ENCODE measurements at places on chromosomes 7 and 10. TPM values are rescaled to one million over a fixed set of nuclear protein-coding genes. Genes with fewer than 3 reads are reported as not detected.

EPC1 gene
- polyA plus RNA-seq: 22.7 TPM

DPYSL4 gene
- polyA plus RNA-seq: 1.1 TPM

SHTN1 gene
- 1.6 TPM for polyA plus RNA-seq

GIMAP6 gene
- not detected for polyA plus RNA-seq

TPK1 gene
- 4.6 TPM for polyA plus RNA-seq

DNA sequence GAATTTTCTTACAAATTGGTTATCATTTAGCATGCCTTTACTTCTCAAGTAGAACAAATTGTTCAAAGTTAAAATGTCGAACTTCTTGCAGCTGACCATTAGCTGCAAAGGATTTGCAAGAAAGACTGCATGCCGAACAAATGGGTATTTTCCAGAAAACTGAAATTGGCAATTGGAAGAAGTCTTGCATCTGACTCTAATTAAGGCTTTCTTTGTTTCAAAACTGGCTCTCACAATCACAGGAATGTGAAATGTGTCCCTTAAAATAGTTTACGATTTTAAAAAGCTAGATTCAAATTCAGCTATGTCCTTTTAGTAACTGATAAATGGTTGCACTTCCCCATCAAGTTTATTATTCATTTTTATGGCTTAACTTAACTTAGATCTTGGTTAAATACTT, 207.9 kb downstream of the ARL4A start:
- no peak for DNase-seq

DNA sequence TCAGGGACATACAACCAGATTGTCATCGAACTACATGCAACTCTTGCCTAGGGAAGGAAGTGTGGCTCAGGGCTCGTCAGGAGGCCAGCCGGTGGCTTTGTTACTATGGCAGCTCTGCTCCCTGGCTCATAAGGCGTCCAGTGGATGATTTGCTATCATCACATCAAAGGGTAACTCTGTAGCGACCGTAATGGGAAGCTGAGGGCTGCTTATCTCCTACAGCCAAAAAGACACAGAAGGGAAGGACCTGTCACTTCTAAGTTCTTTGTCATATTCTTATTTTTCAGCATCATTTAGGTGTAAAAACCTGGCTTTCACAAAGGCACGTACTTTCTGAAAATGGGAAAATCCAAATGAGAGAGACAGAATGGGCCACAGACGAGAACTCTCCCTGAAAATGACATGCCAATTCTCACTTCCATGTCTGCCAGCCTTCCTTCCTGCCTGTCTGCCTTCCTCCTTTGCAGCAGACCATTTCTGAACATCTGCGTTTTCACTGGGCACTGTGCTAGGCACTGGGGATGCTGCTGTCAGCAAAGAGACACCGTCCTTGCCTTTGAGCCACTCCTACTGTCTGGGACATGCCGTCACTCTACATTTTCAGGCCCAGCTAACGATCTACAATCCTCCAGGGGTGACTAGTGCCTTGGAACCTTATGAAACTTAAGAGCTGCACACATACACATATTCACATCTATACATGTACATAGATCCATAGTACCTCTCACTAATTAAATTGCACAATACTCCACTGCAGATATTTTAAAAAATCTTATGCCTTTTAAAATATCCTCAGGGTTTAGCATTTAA, 26.9 kb downstream of the ENKUR start:
- no peak for DNase-seq

- DNase-seq: no peak
These were observed at the start of gene HECW1 for GRCh38 chr7:43112459-43112940. HECW1 (plus strand) TSS chr7:43112647; CDS start chr7:43243906, 131,259 bp downstream.

GRCh38 chr7:5545222-5545914, 121.7 kb upstream of the TNRC18 start:
- no peak for DNase-seq

DNA sequence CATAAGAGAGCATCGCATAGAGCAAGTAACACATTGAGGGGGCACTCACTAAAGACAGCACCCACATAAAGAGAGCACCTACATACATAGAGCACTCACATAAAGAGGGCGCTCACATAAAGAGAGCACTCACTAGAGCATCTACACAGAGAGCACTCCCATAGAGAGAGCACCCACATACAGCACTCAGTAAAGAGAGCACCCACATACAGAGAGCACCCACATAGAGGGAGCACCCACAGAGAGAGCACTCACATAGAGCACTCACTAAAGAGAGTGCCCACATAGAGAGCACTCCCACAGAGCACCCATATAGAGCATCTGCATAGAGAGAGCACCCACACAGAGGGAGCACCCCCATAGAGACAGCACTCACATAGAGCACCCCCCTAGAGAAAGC, 47.8 kb downstream of the INSIG1 start:
- DNase-seq: no peak

DNA sequence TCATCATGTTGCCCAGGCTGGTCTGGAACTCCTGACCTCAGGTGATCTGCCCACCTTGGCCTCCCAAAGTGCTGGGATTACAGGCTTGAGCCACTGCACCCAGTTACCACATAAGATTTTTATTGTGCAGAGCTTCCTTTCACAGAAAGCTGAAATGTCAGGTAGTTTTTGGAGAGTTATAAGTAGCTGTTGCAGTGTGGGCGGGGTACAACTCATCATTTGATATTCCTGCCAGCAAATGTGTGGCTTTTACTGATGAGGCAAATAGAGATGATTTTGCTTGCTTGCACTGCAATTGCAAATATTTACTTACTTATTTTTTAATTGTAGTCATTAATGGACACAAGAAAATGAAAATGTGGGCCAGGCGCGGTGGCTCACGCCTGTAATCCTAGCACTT, 32.4 kb downstream of the NKX2-3 start:
- DNase-seq: no peak

GRCh38 chr7:90900628-90901356, 304.7 kb downstream of the CDK14 start:
- DNase-seq: no peak

DNA sequence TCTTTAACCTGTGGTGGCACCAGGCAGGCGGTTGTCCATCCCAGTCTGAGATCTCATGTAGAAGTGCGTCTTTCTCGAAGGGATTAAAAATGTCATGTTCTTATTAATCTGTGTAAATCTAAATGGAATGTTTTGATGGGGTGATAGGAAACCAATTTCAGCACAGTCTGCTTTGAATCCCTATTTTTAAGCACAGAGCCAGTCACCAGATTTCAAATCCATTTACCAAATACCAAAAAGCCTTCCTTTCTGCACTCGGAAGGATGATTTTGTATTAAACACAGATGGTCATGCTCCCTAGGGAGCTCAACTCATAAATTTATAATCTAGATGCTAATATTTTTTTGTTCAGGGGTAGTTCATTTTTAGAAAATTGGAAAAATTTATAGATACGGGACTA, 160.6 kb upstream of the AOAH start:
- no peak for DNase-seq

DNA sequence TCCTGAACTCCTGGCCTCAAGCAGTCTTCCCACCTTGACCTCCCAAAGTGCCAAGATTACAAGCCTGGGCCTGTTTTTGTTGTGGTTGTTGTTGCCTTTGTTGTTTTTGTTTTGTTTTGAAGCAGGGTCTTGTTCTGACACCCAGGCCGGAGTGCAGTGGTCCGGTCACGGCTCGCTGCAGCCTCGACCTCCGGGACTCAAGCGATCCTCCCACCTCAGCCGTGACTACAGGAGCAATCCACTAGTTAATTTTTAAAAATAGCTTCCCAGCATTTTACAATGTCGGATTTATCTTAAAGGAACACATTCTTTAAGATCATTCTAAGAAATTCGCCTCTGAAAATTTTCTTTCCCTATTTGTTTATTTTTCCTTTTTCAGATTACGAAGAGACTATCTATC, 27.7 kb upstream of the AP5Z1 start:
- no peak for DNase-seq

DNA sequence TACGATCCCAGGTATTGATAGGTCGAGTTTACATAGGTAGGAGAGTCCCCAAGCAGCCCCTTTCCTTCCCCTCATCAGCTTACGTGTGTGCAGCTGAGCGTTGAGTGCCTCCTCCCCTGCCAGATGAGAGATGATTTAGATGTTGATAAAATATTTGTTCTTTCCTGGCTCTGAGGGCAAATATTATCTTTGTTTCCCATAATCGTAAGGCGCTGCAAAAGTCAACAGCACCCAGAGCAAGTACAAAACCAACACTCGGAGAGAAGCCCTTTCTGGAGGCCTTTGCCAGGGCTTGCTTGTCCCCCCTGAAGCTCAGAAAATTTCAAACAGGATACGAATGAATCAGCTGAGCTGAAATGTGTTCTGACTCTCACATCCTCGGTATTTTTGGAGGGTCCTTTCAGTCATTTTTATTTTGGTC, 683.2 kb downstream of the LRMDA start:
- peak; percentile 15 for DNase-seq

DNA sequence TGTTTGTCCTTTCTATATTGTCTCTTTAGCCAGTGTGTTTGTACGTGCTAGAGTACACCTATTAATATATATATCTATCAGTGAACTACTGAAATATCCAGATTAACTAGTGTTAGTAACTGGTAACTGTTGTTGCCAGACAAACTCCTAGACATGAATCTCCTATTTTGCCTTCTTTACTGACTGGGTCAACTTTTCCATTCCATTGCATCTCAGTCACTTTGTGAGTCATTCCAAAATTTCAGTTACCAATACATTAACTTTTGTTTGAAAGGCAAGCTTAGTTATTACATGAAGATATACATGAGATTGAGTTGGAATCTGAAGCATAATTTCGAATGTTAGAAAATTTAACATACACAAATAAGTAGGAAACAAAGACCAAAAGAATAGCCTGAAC, 51.4 kb downstream of the BTAF1 start:
- peak; percentile 81 for DNase-seq

- DNase-seq: peak; percentile 12
These were observed 6.9 kb downstream of the MMD2 start for GRCh38 chr7:4951903-4952636.
